ENCODE measurements at places on chromosomes 2 and 18.

GRCh38 chr18:57433482-57433881 lies 1.7 kb upstream of the ONECUT2 start:
- no peak for DNase-seq

DNA sequence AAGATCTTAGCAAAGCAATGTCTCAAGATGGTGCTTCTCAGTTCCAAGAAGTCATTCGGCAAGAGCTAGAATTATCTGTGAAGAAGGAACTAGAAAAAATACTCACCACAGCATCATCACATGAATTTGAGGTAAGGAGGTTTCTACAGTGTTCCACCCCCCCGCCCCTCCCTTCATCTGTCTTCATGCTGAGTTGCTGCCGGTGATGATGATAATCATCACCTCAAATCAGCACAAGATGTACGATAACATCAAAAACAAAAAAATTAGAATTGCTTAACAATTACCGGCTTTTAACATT lies 14.6 kb downstream of the UGP2 start:
- no peak for DNase-seq

DNA sequence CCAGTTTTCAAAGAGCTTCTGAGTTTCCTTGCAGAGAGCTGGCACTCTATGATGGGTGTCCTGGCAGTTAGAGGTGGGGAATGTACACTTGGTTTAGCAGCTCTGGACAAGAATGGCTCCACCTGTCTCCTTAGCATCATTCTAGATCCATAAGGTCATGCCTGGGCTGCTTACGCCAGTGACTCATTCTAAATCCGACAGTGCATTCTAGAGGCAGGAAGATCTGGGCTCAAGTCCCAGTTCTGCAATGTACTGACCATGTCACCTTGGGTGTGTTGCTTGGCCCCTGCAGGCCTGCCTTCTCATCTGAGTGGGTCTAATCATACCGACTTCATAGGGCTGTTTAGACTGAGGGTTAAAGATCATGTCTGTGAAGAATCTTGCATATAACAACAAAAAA lies 46.5 kb downstream of the PTGR3 start:
- DNase-seq: no peak

- no peak for DNase-seq
These were observed 12.6 kb upstream of the UGT1A8 start for GRCh38 chr2:233604826-233605225.

DNA sequence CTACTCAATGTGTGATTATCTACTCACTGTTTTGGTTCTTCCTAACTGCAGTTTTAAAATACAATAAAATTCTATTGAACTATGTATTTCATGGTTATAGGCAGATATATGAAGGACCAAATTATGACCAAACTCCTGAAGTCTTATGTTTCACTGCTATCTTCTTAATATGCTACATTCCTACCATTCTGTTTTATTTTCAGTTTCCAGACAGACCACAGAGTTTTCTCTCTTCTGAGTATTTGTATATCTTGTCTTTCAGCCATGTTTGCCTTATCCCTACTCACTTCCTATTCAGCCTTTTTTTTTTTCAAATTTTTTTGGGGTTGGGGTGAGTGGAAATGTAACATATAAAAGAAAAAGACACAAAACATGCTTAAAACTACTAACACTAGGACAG lies 6.3 kb downstream of the RFTN2 start:
- DNase-seq: no peak

All from WTC11 (cell line).